ENCODE measurements at places on chromosomes 7 and 10. TPM values are rescaled to one million over a fixed set of nuclear protein-coding genes. Genes with fewer than 3 reads are reported as not detected.

Gene MBL2
- total RNA-seq = not detected

Gene LBX1
- total RNA-seq = not detected

Gene MALRD1
- 0.66 TPM for total RNA-seq

Gene GIMAP6
- total RNA-seq = 5.4 TPM

Gene CYP2W1
- not detected for total RNA-seq

Gene CSGALNACT2
- 31.1 TPM for total RNA-seq

Gene CLEC5A
- total RNA-seq = not detected
